ENCODE measurements at places on chromosomes 2 and 18.

- no peak for DNase-seq
Measured at GRCh38 chr2:215619989-215620388, 184.1 kb upstream of the FN1 start.

DNA sequence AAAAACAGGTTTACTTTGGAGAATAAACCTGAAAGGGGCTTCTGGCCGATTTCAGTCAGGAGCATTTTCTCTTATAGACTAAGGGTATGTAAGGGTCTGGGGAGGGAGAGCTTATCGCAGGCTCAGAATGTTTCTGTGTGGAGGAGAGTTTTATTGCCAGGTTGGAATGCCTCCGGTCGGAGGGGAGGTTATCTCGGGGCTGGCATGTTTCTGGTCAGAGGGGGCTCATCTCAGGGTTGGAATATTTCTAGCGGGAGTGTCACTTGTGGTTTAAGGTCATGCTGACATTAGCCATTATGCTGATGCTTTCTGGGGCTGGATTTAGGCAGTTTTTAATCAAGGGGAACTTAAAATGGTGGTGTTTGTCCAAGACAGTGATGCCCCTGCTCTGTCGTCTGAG is 333.6 kb downstream of the METTL4 start:
- DNase-seq, result no peak

DNA sequence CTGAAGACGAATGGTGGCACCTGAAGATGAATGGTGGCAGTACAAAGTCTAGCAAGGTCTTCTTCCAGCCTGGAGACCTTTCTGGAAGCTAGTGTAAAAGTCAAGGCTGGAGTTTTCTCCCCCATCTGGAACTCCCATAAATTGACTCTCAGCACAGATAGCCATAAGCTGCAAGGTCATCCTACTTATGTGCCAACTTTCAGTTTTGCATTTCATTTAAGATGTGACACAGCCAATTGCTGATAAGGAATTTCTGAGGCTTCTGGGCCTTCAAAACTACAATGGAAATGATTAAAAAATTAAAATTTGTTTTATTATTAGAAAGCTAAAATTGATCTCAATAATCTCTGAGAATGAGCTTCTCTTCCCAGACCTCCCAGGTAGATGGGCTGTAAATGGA is 10.2 kb downstream of the XDH start:
- no peak for DNase-seq

GRCh38 chr2:105853354-105854088 is 108.8 kb downstream of the NCK2 start:
- no peak for DNase-seq

- no peak for DNase-seq
Measured at GRCh38 chr2:219289537-219290361, 10.6 kb downstream of the DNAJB2 start.

DNA sequence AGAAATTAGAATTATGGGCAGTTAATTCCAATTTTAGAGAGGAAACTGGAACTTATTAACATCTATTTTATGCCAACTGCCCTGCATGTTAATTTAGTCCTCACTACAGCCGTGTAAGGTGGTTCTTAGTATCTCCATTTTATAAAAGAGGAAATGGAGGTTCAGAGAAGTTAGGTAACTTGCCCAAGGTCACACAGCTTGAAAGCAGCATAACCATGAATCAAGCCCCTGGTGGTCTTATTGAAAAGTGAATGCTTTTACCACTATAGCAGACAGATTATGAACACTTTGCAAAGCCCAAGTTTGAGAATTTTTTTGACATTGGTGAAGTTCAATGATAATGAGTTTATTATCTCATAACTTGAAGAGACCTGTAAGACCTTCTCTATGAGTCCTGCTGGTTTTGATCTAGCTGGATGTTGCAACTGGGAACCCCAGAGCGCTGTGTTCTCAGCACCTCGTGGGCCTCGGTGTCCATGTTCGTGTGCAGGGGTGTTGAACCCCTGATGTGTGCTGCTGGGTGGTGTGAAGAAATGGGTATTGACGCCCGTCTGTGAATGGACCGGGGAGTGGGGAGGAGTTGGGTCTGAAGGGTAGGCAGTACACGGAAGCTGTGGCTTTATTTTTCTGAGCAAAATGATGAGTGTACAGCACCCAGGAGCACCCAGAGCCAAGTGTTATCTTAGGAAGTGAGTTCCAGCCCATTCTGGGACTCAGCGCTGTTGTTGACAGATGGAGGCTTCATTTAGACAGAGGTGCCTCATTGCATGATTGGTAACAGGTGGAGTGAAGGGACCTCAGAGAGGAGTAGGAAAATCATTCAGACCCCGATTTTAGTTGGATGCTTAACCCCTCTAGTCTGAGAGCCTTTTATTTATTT is 9.7 kb downstream of the GREB1 start:
- no peak for DNase-seq

GRCh38 chr2:46163098-46163430 is 134.1 kb upstream of the EPAS1 start:
- no peak for DNase-seq

- no peak for DNase-seq
Measured at GRCh38 chr2:234676783-234677450, 180.0 kb upstream of the ARL4C start.

- DNase-seq, result no peak
Measured at GRCh38 chr2:2871480-2872308, 505.9 kb downstream of the EIPR1 start.

DNA sequence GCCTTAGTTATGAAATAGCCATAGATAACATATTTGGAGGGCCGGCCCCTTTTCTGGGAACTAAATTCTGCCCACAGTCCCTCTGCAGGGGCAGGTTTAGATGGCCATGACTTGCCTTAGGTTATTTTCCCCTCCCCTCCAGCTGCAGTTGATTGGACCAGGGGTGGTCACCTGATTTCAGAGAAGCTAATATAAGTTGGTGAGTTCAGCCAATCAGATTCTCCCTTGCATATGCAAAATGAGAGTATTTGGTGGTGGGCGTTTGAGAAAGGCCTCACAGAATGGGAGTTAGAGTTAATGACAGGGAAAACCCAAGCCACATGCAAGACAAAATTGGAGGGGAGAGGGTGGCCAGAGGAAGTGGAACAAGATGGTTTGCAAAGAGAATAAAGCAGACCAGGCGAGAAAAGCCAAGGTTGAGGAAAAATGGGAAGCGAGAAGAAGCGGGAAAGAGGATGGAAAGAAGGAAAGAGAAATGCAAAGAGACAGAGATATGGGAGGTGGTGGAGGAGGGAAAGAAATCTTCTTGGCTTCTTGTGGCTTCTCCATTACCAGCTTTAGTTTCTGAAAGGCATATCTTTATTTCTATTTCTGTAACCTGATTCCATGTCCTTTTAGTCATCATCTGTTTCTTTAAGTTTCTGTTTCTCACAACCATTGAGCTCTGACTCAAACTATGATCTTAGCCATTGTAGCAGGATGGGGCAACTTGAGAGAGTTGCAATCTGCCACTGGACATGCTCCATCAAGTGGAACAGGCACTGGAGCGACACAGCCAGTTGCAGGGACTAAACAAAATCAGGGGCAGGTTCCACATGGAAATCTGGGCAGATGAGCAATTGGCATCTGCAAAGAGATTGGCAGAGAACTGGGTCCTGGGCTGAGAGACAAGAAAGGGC is 108.1 kb upstream of the SIX3 start:
- no peak for DNase-seq

DNA sequence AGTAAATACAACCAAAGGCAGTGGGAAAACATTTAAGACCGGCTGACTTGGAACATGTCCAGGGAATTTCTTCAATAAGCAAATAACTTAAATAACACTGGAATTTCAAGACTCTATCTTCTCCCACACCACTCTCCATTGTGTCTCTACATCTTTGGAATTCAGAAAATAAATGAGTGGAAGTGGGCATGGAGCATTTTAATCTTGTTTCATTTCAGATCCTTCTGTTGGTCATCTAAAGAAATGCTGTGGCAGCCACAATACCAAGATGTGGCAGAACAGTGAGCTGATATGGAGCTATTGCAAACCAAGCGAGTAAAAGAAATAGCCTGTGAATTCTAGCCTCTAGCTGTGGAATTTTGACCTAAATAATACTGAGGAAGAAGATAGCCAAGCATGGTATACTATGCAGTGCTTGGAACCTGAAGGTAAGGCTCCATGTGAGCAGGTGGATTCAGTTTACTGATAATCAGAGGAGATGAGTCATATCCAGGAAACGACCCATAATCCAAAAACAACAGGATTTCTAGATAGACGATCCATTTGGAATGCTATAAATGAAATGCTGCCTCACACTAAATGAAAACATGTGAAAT is 157.1 kb upstream of the SCN7A start:
- no peak for DNase-seq

- DNase-seq, result no peak
Measured at GRCh38 chr2:36376319-36376765, 20.8 kb downstream of the CRIM1 start.

DNA sequence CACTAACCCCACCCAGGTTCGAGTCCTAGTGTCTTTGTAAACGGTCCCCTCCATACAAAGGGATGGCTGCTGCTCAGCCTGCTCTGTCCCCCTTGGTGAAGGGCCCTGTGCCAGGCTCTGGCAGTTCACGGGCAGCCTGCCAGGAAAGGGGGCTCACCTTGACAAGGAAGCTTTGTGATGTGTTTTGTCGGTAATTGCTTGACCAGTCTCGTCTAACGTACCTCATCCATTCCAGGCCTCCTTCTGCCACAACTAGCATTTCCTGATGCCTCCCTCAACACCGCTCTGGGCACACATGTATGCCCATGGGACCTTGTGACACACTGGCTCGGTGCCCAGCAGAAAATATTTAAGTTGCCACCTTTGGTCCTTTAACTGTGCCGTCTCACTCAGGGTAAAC is 171.9 kb downstream of the KLHL29 start:
- no peak for DNase-seq

DNA sequence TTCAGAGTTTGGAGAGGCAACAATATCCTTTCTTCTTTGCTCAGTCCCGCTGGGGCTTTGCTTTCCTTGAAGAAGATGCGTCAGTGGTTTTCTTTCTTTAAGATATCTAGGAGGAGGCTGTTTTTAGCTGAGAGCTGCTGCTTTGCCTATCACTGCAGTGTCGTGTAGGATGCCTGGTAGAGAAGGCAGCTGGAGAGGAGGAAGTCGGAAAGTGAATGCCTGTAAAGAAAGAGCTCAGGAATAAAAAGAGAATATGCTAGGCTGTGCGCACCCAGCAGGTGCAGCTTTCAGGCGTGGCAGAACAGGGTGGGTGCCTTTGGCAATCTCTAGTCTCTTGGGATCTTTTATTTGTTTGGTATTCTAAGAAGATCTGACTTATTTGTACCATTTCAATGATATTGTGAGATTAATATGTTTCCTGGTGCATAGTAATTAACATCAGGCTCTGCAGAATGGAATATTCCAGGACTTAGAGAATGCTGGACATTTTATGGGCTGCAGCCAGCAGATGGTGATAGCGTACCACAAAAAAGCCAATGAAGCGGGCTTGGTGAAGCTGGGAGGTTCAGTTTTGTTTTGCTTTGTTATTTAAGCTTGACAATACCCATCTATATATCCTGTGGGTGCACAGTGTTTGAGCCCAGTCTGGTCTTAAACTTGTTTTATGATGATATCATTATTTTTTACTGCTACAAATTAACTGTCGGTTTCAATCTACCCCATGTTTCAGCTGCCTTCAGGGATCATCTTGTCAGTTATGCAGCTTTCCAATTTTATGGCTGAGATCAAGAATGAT is 34.9 kb downstream of the CAVIN2 start:
- peak; percentile 19 for DNase-seq

- no peak for DNase-seq
Measured at GRCh38 chr2:152585830-152586484, 131.3 kb downstream of the PRPF40A start.

- DNase-seq, result no peak
Measured at GRCh38 chr2:216519154-216519762, 20.6 kb downstream of the RPL37A start.

DNA sequence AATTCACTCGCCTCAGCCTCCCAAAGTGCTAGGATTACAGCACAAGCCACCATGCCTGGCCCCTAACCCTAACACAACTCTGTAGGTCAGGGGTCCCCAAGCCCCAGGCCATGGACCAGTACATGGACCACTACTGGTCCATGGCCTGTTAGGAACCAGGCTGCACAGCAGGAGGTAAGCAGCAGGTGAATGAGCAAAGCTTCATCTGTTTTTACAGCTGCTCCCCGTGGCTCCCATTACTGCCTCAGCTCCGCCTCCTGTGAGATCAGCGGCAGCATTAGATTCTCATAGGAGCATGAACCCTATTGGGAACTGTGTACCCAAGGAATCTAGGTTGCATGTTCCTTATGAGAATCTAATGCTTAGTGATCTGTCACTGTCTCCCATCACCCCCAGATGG is 201.7 kb downstream of the NRP2 start:
- DNase-seq, result no peak

GRCh38 chr2:69231612-69232277 is 155.3 kb downstream of the GFPT1 start:
- no peak for DNase-seq

DNA sequence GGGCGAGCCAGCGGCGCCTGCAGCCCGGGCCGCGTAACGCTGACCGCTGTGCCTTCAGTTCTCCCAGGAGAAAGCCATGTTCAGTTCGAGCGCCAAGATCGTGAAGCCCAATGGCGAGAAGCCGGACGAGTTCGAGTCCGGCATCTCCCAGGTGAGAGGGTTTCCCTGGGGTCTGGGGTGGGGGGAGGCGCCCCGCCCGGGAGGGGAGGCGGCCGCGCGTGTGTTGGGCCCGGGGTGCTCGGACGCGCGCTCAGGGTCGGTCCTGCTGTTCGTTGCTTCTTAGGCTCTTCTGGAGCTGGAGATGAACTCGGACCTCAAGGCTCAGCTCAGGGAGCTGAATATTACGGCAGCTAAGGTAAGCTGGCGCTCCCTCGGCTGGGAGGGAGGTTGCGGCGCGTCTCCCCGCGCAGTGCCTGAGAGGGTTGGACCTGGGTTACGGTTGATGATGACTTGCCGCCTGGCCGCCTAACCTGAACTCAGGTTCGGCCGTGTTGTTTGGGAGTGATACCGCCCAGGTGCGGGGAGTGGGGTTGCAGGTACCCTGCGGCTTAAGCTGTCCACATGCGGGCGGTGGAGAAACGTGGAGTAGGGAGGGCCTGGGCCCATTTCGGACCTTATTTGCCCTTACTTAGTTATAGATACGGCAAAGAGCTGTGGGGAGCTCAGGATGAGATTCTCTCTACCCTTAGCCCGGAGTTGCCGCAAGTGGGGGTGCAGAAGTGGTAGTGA is 638 bp downstream of the RPS7 start:
- no peak for DNase-seq

GRCh38 chr2:103285354-103285753 is 523.5 kb downstream of the TMEM182 start:
- no peak for DNase-seq

GRCh38 chr2:134782792-134783191 is 55.6 kb upstream of the ACMSD start:
- DNase-seq, result no peak
